ENCODE measurements at places on chromosomes 2 and 18.

- no peak for DNase-seq
These were observed 133.8 kb upstream of the LMAN1 start for GRCh38 chr18:59492756-59493421.

DNA sequence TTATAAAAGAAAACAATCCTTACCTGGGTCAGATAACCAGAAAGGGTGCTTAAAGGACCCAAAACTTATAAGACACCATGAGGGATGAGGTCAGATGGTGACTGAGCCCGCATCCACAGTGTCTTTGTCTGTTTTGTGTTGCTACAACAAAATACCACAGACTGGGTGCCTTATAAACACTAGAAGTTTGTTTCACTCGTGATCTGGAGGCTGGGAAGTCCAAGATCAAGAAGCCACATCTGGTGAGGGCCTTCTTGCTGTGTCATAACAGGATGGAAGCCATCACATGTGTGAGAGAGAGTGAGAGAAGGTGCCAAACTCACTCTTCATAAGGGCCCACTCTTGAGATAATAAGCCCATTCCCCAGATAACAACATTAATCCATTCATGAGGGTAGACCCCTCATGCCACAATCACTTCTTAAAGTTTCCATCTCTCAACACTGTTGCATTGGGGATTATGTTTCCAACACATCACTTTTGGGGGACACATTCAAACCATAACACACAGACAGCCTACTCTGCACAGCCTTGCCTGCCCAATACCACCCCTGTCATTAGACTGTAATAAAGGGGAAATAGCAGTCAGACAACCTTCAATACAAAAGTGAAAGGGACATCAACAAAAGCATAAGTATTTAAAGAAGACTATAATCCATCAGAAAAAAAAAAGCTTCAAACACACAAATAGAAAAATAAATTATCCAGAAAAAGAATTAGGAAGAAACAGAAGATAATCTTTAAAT is 249.8 kb downstream of the ANAPC1 start:
- DNase-seq = no peak

GRCh38 chr18:53757328-53757727 is 467.1 kb downstream of the MBD2 start:
- DNase-seq = no peak

DNA sequence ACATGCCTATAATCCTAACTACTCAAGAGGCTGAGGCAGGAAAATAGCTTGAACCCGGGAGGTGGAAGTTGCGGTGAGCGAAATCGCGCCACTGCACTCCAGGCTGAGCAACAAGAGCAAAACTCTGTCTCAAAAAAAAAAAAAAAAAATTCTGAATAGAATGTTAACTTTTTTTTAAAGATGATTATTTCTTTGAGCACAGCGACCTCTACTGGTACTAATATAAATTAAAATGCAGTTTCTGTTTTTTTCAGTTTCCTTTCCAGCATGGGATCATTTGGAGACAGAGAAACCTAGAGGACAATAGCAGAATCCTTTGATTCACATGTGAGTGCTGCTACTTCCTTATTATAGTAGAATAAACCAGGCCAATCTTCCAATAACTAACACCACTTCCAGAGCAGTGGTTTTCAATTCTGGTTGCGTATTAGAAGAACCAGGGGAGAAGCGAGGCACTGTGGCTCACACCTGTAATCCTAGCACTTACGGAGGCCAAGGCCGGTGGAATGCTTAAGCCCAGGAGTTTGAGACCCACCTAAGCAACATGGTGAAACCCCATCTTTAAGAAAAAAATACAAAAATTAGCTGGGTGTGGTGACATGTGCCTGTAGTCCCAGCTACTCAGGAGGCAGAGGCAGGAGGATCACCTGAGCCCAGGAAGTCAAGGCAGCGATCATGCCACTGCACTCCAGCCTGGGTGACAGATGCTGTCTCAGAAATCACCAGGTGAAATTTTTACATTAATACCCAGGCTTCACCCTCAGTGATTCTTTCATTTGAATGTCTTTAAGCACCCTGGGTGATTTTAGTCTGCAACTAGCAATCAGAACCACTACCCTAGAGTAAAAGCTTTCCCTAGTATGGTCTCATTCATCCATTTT is 10.1 kb downstream of the SRSF7 start:
- DNase-seq = no peak

- DNase-seq = no peak
These were observed 24.9 kb upstream of the GALNT3 start for GRCh38 chr2:165818920-165819319.

- DNase-seq = no peak
These were observed 230.2 kb upstream of the NT5C1B start for GRCh38 chr2:18819566-18819965.

GRCh38 chr2:191846515-191847476 is at the start of gene CAVIN2:
CAVIN2 (minus strand) TSS chr2:191847088; CDS start chr2:191846925, 163 bp downstream.
- DNase-seq = no peak

- DNase-seq = no peak
These were observed 189.0 kb downstream of the RPIA start for GRCh38 chr2:88880441-88880953.

DNA sequence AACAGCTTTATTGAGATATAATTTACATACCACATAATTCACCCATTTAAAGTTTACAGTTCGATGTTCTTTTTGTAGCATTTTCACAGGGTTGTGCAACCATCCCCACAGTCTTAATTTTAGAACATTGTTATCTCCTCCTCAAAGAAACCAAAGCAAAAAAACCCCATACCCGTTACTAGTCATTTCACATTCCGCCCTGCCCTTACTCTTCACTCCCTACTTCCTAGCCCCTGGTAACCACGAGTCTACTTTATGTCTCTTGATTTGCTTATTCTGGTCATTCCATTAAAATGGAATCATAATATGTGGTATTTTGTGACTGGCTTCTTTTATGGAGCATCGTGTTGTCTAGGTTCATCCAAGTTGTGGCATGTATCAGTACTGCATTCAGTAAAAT is 137.7 kb downstream of the TANC1 start:
- no peak for DNase-seq

DNA sequence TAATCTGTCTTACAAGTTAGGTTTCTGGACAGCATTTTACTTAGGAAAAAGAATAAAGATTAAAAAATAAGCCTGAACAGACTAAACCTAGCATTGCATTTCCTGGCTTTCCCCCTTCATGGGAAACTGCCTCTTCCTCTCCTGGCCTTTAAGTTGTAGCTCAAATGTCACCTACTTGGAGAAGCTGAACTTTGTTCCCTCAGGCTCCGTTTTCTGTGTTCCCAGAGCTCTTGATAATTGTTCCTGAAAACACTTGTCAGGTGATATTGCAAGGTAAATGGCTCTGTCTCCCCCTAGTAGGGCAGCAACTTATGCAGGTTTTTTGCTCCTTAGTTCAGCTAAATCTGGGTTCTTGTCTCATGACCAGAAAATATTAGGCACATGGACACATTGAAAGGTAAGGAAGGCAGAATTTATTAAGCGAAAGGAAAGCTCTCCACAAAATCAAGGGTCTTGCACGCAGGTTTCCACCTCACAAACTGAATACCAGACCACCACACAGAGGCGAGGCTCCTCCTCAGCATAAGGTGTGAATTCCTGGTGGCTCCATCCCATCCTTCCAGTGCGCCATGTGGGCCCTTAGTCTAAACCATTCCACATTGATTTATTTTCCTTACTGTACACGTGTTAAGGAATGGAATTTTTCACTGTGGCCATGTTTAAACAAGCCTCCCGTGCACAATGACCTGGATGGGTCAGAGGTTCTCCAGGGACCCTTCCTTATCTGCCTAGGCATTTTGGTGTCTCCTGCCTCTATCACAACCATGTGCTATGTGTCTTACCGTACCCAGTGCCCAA is 229.3 kb downstream of the HNMT start:
- DNase-seq = no peak

DNA sequence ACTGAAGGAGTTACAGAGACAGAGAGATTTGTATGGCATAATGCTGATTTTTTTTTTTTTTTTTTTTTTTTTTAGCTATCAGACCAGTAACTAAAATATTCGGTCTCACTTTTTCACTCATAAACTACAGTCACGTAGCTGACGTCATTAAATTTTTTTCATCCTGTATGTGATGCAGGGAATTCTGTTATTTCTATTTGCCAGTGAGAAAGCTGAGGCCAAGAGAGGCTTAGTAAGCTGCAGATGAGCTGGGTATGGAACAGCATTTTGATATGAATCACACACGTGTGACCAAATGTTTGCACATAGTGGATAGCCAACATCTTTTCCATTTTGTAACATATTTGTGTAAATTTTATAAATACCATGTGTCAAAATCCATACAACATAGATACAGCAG is 79.1 kb upstream of the EPB41L3 start:
- DNase-seq = no peak

- no peak for DNase-seq
These were observed 3.1 kb downstream of the CD28 start for GRCh38 chr2:203709416-203710040.

DNA sequence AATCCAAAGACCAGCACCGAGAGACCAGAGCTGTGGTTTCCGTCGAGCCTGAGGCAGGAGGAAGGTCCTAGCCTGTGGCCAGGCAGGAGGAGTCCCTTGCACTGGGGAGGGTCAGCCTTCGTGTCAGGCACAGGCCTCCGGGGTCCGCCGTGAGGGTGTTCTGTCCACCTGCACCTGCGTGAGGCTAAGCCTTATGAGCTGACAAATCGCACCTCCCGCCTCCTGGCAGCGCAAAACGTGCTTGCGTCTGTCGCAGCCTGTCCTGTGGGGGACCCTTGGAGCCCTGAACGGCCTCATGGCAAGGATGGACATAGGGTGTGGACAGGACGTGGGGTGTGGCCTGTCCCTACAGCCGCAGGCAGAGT is 73.3 kb downstream of the KCNG2 start:
- no peak for DNase-seq

DNA sequence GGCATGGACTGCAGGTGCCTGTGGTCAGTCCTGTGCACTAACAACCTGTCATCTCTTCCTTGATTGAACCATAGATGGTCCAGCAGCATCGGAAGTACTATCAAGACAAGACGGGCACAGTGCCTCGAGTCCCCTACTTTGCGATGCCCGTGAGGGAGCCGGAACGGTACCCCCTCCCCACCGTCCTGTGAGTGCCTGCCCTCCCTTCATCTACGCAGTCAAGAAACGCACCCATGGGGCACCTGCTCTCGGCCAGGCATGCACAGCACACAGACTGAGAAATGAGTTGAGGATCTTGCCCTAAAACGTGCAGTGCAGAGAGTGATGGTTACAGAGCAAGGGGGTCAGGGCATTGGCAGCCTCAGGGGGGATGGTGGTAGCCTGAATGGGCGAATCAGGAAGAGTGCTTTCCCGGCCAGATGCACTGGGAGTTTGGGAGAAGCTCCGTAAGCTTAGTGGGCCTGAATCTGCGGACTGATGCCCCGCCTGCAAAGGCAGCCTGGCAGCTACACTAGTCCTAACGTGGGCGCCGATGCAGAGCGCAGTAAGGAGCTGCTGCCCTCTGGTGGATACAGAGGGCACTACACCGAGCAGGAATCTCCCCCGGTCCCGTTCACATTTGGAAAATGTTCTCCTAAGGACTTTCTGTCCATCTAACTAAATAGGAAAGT is 63.6 kb downstream of the CIB4 start:
- DNase-seq = peak; percentile 85

- DNase-seq = no peak
These were observed 147.4 kb upstream of the STK17B start for GRCh38 chr2:196318517-196319377.

DNA sequence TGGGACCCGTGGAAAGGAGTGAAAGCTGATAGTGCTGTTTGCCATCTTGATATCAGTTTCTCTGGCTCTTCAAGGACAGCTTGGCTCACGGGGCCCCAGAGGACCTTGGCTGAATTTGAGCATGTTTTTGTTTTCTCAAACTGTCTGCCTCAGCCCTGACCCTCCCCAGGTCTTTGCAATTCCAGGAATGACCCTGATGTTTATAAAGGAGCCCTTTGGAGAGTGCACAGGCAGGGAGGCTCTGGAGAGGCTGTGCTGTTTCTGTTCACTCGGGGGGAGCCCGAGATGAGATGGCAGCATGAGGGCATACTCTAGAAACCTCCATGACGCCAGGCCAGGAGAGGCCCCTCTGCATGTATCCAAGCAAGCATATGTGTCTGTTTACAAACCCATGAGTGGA is 16.4 kb downstream of the IGFBP2 start:
- DNase-seq = no peak

DNA sequence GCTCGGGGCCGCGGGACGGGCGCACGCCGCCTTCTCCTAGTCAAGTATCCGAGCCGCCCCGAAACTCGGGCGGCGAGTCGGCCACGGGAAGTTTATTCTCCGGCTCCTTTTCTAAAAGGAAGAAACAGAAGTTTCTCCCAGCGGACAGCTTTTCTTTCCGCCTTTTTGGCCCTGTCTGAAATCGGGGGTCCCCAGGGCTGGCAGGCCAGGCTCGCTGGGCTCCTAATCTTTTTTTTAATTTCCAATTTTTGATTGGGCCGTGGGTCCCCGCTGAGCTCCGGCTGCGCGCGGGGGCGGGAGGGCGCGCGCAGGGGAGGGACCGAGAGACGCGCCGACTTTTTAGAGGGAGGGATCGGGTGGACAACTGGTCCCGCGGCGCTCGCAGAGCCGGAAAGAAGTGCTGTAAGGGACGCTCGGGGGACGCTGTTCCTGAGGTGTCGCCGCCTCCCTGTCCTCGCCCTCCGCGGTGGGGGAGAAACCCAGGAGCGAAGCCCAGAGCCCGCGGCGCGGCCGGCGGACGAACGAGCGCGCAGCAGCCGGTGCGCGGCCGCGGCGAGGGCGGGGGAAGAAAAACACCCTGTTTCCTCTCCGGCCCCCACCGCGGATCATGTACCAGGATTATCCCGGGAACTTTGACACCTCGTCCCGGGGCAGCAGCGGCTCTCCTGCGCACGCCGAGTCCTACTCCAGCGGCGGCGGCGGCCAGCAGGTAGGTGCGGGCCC is 617 bp downstream of the FOSL2 start:
- peak; percentile 76 for DNase-seq

DNA sequence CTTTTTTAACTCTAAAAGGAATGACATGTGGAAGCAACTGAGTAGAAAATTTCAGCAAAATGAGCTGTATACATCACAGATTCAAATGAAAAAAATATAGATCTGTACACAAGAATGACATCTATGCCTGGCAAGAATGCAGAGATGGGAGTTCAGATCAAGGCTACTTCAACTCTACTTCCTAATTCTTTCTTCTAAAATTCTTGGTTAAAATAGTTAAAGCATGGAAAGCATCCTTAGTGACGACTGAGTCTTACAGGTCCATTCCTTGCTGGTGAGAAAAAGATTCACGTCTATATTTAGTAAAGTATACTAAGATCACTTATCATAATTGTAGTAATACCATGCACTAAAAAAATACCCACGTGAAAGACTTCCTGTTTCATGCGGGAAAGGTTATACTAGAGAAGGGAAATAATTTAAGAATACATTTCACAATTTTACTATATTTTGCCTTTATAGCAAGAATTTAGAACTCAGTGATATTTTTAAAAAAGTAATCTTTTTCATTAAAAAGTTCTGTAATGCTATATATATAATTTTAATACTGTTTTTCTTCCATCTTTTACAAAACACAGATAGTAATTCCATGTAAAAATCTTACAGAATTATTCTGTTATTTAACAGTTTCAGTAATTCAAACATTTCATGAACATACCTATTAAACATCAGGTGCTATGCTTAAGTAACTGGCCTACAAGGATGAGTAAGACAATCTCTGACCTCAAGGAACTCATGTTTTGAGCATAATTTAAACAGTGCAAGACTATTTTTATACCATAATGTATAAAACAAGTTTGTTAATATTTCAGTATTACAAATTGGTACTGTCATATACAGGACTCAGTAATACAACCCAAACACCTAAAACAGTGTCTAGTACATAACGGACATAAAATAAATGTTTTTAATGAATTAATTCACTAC is 159.6 kb downstream of the BAZ2B start:
- DNase-seq = no peak

GRCh38 chr2:45888167-45888566 is 236.7 kb downstream of the PRKCE start:
- no peak for DNase-seq

All from GM20000 (cell line).